ENCODE measurements at places on chromosomes 6 and 20. TPM values are rescaled to one million over a fixed set of nuclear protein-coding genes. Genes with fewer than 3 reads are reported as not detected.

GRCh38 chr20:45345104-45345936 is 2.9 kb downstream of the SDC4 start:
- peaks cover 27% of the 10 kb centered on the region for H3K4me1 ChIP-seq
- H3K36me3 ChIP-seq, result no peaks in the 10 kb centered on the region
- H3K4me3 ChIP-seq, result no peak overlapping the region
- H3K27ac ChIP-seq, result no peak overlapping the region

The ZBP1 gene
- 28.3 TPM for total RNA-seq

The SNAI1 gene
- not detected for total RNA-seq

The COL19A1 gene
- not detected for total RNA-seq

The MRPS18A gene
- 46.4 TPM for total RNA-seq

DNA sequence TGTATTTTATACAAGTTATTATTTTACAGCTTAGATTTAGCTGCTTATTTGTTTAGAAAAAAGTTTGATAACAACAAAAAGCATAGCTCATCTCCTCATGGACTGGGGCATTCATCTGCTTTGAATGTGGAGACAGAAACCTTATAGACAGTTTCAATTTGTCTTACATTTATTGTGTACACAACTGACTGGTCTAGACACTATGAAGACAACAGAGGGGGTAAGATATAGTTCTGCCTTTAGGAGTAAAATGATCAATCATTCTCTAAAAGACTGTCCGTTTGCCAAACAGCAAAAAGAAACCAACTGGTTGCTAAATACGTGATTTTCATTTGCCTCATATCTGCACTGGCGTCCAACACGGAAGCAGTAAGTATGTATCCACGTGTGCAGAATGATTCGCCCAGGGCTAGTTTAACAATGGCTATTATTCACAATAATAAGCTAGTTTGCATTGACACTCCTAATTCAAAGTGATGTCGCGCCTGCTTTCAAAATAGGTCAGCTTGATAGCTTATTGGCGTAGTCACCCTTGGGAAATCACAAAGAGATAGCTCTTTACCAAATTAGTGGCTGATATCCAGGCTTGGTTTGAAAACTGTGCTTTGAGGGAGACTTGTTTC is 153.6 kb downstream of the BMP2 start:
- H3K4me3 ChIP-seq, result no peak overlapping the region
- no peak for DNase-seq
- no peaks in the 10 kb centered on the region for H3K36me3 ChIP-seq
- H3K27ac ChIP-seq, result no peak overlapping the region

DNA sequence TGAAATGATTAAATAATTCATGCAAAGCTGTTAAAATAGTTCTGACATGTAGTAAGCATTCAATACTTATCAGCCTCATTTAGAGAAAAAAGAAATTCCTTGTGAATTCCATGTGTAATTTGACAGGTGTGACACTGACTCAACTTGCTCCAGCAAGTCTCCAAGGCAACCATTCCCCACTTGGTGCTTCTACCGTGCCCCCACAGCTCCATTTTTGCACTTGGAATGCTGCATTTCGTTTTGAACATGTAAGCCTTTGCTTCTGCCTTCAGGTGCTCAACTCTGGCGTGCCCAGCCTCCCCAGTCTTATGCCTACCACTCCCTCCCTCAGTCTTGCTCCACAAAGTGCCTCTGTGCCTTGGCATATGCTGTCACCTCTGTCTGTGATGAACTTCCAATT is 760.6 kb upstream of the CHD6 start:
- no peaks in the 10 kb centered on the region for H3K36me3 ChIP-seq
- no peak overlapping the region for H3K4me3 ChIP-seq
- H3K27ac ChIP-seq, result no peak overlapping the region
- no peak for DNase-seq

The FILIP1 gene
- total RNA-seq, result 0.04 TPM

GRCh38 chr6:36827261-36828079 is 11.8 kb downstream of the CPNE5 start:
- peaks cover 12% of the 10 kb centered on the region for H3K4me1 ChIP-seq
- no peak overlapping the region for H3K27ac ChIP-seq

- H3K4me3 ChIP-seq, result no peak overlapping the region
- no peaks in the 10 kb centered on the region for H3K27me3 ChIP-seq
- no peak overlapping the region for H3K27ac ChIP-seq
- H3K36me3 ChIP-seq, result peaks cover 7% of the 10 kb centered on the region
- H3K4me1 ChIP-seq, result peaks cover 74% of the 10 kb centered on the region
- DNase-seq, result peak; percentile 23
Measured at GRCh38 chr6:6683969-6684833, 95.7 kb downstream of the LY86 start.

DNA sequence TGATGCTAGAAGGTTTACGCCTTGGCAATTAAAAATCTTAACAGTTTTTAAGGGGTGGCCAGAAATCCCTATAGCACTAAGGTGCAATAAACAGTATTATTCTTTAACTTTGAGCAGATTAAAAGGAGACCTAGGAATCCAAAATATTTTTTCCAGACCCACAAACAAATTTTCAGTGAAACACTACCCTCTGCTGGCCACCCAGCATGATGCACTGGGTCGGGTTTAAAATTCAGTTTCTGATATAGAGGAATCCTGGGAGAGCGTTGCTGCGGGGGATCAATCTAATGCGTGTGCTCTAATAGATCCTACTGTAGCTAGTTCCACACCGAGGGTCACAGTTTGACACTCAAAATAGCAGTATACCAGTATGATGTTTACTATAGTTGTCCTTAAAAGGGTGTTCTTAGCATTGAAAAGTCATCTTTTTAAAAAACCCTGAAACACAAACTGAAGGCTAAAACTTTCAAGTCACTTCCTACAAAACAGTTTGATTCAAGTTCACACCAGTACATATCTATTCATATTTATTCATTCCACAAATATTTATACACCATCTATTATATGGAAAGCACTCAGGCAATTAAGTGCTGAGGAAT is 10.2 kb downstream of the UBE3D start:
- peaks cover 12% of the 10 kb centered on the region for H3K36me3 ChIP-seq
- H3K27ac ChIP-seq, result no peak overlapping the region
- no peak overlapping the region for H3K4me3 ChIP-seq
- H3K4me1 ChIP-seq, result no peaks in the 10 kb centered on the region
- peak; percentile 47 for DNase-seq

The RIPPLY2 gene
- not detected for total RNA-seq

DNA sequence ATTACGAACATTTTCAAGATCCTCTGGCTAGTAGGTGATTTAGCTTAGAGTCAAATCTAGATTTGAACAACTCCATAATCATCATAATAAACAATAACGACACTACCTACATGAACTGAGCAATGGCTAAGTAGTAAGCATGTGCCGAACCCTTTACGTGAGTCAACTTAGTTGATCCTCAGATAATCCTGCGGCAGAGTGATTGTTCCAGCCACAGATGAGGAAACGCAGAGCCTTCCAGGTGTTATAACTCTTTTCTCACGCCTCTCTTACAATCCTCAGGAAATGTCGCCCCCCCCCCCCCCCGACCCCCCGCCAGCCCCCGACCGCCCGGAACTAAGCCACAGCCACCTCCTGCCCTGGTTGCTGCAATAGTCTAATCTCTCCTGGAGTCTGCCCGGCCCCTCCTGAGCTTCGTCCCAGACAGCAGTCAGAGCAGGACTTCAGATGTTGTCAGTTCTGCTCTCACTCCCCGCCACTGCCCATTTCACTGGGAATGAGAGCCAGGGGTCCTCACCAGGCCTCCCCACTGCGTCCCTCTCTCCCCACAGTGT is 141.5 kb upstream of the AGPAT4 start:
- H3K27ac ChIP-seq, result no peak overlapping the region
- H3K4me3 ChIP-seq, result no peak overlapping the region
- no peaks in the 10 kb centered on the region for H3K27me3 ChIP-seq
- no peak for DNase-seq

The SLC17A5 gene
- 5.1 TPM for total RNA-seq

The WDR46 gene
- total RNA-seq, result 53.4 TPM

The HLA-B gene
- total RNA-seq, result 4,654 TPM

DNA sequence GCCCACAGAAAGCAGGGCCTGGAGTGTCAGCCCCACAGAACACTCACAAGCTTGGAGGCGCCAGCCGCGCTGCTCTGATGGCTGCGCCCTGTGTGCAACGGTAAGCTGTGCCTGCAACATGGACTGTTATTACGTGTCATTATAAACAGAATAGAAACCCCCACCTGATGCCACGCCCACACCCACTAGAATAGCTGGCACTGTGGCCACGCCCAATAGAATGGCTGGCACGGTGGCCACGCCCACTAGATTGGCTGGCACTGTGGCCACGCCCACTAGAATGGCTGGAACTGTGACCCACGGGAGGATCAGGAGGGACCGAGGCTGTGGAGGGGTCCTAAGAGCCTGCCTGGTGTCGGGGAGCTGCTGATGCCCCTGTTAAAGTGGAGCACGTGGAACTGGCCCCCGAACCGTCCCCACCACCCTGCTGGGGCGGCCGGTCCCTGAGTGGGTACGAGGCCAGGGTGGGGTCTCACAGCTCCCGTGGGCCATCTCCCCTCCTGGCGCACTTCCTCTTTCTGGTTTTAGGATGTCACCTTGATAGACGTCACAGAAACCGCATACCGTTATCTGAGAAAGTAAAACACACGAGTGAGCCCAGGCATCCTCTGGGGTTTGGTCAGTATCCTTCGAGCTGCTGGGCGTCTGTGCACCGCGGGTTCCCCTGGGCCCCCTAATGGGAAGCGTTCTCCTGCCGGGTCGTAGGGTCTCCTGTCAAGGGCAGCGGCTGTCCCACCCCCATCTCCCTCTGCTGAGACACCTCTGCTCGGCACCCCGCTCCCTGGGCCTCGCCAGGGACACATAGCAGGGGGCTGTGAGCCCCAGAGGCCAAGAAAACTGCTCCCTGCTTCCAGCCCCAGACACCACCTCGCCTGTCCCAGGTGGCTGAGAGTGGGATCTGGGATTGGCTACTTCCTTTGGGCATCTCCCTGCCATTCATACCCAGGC is 25.4 kb downstream of the SLC17A9 start:
- peaks cover 58% of the 10 kb centered on the region for H3K27me3 ChIP-seq
- peak overlapping the region; percentile 64 for H3K27ac ChIP-seq

The KAT14 gene
- 20.2 TPM for total RNA-seq

- peaks cover 15% of the 10 kb centered on the region for H3K4me1 ChIP-seq
- DNase-seq, result no peak
- H3K4me3 ChIP-seq, result no peak overlapping the region
- H3K36me3 ChIP-seq, result no peaks in the 10 kb centered on the region
- H3K27ac ChIP-seq, result no peak overlapping the region
Measured at GRCh38 chr6:96942676-96943075, 18.1 kb downstream of the KLHL32 start.

DNA sequence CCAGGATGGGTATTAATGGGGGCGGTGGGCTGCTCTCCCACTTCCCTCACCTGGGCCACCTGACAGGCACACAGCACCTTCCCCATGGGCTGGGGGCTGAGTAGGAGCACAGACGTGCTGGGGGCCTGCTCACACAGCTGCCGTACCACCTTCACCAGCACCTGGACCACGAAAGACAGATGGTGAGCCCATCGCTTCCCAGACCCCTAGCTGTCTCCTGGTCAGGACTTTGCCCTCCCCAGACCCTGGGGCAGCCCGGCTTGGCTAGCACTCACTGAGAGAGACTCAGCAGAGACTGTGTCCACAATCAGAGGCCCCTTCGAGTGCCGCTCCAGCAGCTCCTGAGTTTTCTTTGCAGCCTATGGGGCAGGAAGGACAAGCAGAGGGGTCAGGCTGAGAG is 12.0 kb downstream of the AARS2 start:
- H3K4me3 ChIP-seq, result no peak overlapping the region
- DNase-seq, result no peak
- no peak overlapping the region for H3K27ac ChIP-seq
- H3K27me3 ChIP-seq, result peaks cover 24% of the 10 kb centered on the region
- H3K4me1 ChIP-seq, result peaks cover 10% of the 10 kb centered on the region
- peaks cover 30% of the 10 kb centered on the region for H3K36me3 ChIP-seq

DNA sequence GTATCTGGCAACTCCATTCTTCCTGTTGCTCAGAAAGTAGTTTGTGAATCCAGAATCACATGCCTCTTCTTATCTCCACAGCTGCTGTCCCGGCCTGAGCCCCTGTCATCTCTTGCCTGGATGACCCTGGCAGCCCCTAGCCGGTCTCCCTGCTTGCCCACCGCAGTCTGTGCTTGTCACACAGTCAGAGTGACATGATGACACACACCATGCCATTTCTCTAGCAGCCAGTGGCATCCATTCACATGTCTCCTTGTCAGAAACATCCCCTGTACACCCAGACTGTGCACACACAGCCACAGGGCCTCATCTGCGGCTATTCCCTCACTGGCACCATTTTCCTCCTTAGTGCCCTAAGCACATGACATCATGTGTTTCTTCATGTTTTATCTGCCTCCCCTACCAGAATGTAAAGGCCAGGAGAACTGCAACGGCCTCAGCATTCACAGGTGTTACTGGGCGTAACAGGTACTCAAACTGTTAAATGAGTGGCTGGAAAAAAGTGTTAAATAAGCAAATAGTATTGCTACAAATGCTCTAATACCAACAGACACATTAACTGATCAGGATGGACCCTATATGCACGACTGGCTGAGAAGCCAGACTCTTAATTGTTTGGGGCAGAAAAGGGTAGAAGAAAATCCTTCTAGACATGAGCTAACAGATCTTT is 9.6 kb downstream of the ABHD12 start:
- H3K4me1 ChIP-seq, result peaks cover 2% of the 10 kb centered on the region
- no peak for DNase-seq
- peaks cover 12% of the 10 kb centered on the region for H3K36me3 ChIP-seq
- no peak overlapping the region for H3K4me3 ChIP-seq

GRCh38 chr6:89553431-89553830 is 85.1 kb downstream of the LYRM2 start:
- H3K4me1 ChIP-seq, result no peaks in the 10 kb centered on the region
- no peak overlapping the region for H3K27ac ChIP-seq
- H3K36me3 ChIP-seq, result no peaks in the 10 kb centered on the region
- H3K4me3 ChIP-seq, result no peak overlapping the region
- peaks cover 11% of the 10 kb centered on the region for H3K27me3 ChIP-seq
- DNase-seq, result no peak

GRCh38 chr6:51289041-51289440 is 470.4 kb downstream of the TFAP2B start:
- no peak overlapping the region for H3K27ac ChIP-seq
- H3K4me3 ChIP-seq, result no peak overlapping the region
- DNase-seq, result no peak
- H3K27me3 ChIP-seq, result no peaks in the 10 kb centered on the region
- H3K4me1 ChIP-seq, result no peaks in the 10 kb centered on the region

The TRPC4AP gene
- total RNA-seq, result 49.4 TPM
